Stimulated activated CD4-positive, alpha-beta T cell treated with anti-CD3 and anti-CD28 coated beads, TNF-alpha, amount 100 ng/mL, for 4 hours (primary cell): ENCODE measurements at places on chromosomes 3 and 15.

GRCh38 chr3:42123012-42123581, 31.9 kb downstream of the TRAK1 start:
- DNase-seq, result no peak

GRCh38 chr15:70518201-70519003, 245.0 kb downstream of the UACA start:
- DNase-seq, result no peak

- DNase-seq, result no peak
Measured at GRCh38 chr3:128040660-128041059, 11.6 kb upstream of the SEC61A1 start.

GRCh38 chr3:24923570-24923969, 428.9 kb upstream of the THRB start:
- no peak for DNase-seq

- peak; percentile 69 for DNase-seq
Measured at GRCh38 chr15:40843885-40844695, at the start of gene SPINT1. Gene SPINT1, plus strand, starts transcription at chr15:40844048. Its CDS starts 507 bp downstream, at chr15:40844555.

DNA sequence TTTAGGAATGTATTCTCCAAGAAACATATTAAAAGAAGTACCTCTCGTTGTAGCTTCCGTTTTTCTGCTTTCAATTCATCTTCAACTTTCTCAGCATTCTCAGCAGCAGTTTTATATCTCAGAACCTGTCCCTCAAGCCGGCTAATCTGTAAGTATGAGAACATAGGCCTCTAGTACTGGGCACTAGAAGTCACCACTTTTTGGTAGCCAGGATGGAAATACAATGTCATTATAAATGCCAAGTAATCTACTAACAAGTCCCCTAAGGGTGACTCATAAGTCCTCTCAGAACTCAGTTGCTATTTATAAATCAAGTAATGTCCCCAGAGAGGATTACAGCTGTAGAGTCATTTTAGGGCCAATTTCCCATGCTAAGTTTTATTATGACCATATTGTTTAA, 61.1 kb downstream of the MLH1 start:
- no peak for DNase-seq

- no peak for DNase-seq
Measured at GRCh38 chr3:88058306-88058580, 562 bp downstream of the CGGBP1 start.

DNA sequence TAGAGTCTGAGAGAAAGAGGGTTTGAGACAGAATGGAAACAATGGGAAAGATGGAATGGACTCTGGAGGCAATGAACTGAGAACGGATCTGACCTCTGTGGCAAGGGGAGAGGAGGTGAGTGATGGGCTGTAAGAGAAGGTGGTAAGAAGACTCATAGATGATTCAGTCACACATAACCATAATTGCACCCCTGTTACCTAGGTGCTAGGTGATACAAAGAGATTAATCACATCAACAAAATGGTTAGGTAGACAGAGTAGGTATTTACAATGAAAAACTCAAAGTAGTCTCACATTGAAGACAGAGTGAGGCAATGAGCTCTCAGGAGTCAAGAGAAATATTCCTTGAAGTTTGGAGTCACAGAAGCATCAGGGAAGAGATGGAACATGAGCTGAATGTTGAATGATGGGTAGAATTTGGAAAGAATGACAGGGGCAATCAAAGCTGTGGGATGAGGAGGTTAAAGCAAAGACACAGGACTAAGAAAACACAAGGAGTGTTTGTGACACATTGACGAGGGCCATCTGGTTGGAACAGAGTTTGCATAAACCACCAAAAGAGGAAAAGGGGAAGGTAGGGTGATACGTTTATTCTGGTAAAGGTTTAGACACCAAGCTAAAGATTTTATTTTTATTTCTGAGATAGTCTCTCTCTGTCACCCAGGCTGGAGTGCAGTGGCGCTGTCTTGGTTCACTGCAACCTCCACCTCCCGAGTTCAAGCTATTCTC, 32.7 kb downstream of the MME start:
- no peak for DNase-seq

DNA sequence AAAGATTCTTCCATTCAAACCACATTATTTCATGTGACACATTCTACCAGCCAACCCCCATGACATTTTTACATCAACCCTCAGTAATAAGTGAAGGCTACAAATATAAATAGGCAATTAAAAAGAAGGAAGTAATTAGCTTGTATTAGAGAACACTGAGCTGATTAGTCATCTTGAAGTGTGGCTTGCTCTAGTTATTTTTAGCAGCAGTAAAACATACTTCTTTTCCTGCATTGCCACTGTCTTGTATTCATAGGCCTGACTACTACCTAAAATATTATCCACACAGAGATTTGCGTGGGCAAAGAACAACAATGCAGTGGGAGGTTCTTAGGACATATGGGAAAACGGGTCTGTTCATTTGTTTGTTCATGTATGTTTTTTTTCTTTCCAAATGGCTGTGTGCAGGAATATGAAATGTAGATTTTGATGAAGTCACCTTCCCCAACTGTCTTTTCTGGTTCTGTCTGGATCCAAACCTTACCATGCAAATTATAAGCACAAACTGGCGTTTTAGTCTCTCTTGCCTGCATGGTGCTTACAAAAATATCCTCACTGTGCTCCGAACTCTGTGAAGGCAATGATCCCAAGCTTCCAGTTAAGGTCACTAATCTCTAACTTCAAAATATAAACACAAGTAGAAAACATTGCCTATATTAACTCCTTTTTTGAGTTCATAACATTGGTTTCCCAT, 31.5 kb upstream of the TM4SF4 start:
- DNase-seq, result no peak

- DNase-seq, result no peak
Measured at GRCh38 chr3:162538906-162539305, 1042.3 kb downstream of the OTOL1 start.

DNA sequence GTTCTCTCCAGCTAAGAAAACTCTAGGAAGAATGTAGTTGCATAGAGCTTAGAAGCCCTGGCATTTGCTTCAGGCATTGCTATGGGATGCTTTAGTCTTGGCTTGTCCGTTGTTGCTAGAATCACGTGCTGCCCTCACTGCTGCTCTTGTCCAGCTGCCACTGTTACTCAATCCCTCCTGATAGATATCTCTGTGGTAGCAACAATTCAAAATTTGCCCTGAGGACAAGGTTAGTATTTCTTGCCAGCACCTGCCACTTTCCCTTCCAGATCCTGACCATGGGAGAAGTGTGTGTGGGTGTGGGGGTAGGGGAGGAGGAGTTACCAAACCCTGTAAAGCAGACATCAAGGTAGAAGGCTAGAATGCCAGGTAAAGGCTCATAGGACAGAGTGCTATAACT, 113.8 kb downstream of the PPM1L start:
- no peak for DNase-seq

DNA sequence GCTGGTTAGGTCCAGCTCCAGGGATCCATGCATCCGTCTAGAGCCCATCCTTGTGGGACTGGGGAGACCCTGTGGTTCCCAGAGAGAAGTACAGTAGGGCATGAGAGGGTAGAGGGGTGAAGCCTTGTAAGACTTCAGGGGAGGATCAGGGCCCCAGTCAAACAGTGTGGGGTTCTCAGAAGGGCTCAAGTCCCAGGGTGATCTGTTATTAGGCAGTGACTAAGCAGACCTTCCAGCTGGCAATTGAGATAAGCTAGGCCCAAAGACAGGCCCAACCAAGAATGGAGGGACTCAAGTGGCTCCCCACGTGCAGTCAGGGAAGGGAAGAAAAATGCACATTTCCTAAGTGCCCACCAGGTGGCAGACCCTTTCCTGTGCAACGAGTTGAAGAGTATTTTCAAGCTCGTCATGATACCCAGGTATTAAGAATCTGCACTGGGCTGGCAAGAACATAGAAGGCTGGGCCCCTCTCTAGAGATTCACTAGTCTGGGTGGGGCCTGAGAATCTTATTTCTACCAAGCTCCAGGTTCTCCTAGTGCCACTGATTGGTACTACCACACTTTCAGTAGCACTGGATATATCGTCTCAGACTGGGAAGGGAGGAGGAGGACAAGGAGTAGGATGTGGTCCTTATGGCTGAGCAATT, 240.8 kb downstream of the NR1D2 start:
- no peak for DNase-seq

DNA sequence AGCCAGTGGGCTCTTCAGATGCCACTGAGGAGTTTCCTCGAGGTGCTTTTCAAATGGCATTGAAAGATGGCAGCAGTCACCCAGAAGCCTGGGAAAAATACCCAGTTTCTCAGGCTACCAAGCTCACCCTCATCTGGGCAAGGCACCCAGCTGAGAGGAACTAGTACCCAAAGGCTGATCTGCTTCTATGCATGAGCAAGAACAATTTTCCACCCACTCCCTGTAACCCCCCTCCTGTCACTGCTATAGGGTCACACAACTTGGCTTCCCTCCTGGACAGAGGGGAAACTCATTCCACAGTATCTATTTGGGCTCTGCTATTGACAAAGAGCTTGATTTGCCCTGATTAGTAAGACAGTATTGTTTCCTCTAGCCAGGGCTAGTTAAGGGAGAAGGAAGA, 31.9 kb downstream of the THRB start:
- no peak for DNase-seq

DNA sequence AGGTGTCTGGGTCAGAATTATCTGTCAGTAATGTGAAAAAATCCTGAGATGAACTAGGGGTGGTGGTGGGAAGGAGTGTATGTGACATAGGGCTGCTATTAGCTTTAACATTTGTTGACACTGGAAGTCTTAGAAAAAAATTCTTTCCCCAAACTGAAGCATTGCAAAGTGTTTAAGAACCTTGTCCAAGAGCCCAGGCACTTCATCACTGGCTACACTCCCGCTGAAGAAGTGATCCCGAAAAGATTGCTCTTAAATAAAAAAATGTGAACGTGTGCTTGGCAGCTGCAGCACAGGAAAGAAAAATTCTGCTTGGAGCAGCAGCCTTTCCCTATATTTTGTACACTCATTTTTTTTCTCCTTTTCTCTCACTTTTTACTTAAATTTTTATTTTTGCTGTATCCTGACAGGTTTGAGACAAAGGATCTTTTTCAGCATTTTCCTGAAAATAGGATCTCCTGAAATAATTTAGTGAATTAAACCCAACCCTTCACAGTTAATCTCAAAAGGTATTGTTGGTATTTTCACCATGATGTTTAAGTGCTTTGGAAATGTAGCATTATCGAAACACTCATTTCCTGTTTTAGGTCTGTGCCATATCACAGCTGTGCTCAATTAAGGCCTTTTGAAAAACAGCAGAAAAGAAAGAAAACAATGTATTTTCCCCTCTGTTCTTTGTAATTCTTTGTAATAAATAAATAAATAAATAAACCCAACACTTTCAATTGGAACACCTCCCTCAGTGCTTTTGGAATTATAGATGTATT, 477.6 kb downstream of the ZNF385D start:
- DNase-seq, result no peak

DNA sequence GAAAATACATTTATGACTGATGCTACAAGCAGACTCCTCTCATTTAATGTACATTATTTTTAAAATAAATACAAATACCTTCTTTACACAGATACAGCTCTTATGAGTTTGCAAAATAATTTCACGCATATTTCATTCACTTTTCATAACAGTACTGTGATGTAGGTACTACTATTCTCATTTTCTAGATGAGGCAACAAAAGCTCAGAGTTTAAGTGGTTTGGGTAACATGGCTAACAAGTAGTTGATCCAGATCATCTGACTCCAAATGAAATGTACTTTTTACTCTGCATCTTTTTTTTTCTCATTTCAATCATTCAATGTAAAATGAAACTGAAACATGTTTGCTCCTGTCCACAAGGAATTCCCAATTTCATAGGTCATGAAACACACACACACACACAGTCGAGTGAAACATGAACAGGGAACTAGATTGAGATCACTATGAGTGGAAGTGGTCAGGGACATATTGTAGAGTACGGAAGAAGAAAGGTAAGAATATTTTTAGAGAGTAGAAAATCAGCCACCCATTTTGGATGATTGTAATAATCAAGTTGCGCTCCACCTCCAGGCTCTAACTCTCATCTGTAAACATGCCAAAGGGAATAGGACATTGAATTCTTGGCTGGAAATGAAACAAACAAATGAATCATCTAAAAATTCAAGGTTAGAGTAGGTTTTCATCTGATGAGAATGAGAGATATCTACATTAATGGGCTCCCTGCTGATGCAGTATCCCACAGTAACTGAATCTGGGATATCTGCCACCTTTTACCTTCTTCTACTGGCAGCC, 92.4 kb downstream of the CLDN1 start:
- DNase-seq, result no peak

GRCh38 chr15:66760097-66760967, 58.3 kb downstream of the SMAD6 start:
- no peak for DNase-seq

- no peak for DNase-seq
Measured at GRCh38 chr3:33722626-33723370, 4.7 kb upstream of the CLASP2 start.

DNA sequence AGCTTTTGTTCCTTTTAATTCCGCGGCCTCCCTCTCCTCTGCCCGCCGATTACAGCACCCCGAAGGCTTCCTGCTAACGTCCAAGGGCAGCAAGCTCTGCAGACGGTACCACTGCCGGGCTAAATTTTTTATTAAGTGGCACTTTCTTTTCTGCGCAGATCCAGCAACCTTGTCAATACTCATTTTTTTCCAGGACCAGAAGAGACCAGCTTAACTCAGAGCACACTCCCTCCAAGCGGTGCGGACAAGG, 542 bp upstream of the MEIS2 start:
- DNase-seq, result no peak

- no peak for DNase-seq
Measured at GRCh38 chr3:111476701-111477100, 65.3 kb upstream of the CD96 start.

DNA sequence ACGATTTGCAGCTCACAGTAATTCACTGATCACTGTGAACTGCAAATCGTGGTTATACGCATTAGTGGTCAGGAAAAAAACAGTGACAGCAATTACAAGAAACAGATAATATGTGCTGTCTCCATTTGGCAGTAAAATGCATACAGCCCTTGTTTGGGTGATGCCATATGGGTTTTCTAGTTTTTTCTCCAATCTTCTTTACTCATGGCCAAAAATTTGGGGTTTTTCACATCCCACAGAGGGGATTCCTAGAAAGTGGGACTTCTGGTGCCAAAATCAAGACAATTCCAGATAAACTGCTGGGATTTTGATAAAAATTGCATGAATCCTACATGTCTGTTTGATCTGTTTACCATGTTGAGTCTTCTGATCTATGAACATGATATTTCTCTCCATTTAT, 15.6 kb downstream of the NDN start:
- DNase-seq, result no peak

- peak; percentile 22 for DNase-seq
Measured at GRCh38 chr3:197750396-197750831, 731 bp downstream of the FYTTD1 start.

- DNase-seq, result no peak
Measured at GRCh38 chr15:78795043-78795442, 16.2 kb downstream of the ADAMTS7 start.

- DNase-seq, result no peak
Measured at GRCh38 chr15:90063770-90064247, 38.5 kb downstream of the IDH2 start.
